ENCODE measurements at places on chromosomes 5 and 9. TPM values are rescaled to one million over a fixed set of nuclear protein-coding genes. Genes with fewer than 3 reads are reported as not detected.

Gene SPINK6
- total RNA-seq, result not detected

Gene TRIM7
- 3.5 TPM for total RNA-seq

Gene PCDHGA6
- total RNA-seq, result 7.9 TPM

Gene OR13C2
- total RNA-seq, result not detected

Gene SLC6A7
- total RNA-seq, result 0.14 TPM

Gene SLC24A2
- 0.05 TPM for total RNA-seq

Gene PCDHB12
- total RNA-seq, result 3.6 TPM

Gene SLC34A1
- not detected for total RNA-seq

Gene CAMLG
- total RNA-seq, result 26.5 TPM

Gene INSL6
- total RNA-seq, result not detected

Gene DRD1
- 0.29 TPM for total RNA-seq

Gene PCDHA1
- not detected for total RNA-seq

Gene GABRA6
- total RNA-seq, result not detected

Gene SDHA
- 80.7 TPM for total RNA-seq

Gene GMCL2
- not detected for total RNA-seq

Gene KIF20A
- 1.1 TPM for total RNA-seq

Gene HMGCS1
- total RNA-seq, result 41.2 TPM

Gene GRIA1
- total RNA-seq, result 0.24 TPM

Gene MEIKIN
- total RNA-seq, result 1.4 TPM

Gene SVEP1
- 97.9 TPM for total RNA-seq

Gene DDX4
- not detected for total RNA-seq

Gene ANKS6
- total RNA-seq, result 15.5 TPM

Gene PAEP
- total RNA-seq, result not detected

Gene CYSRT1
- total RNA-seq, result not detected

Gene AQP3
- total RNA-seq, result 8.4 TPM

Gene PCA3
- total RNA-seq, result 0.24 TPM

Gene AMBP
- not detected for total RNA-seq

Gene SPINK4
- total RNA-seq, result not detected

Gene SEMA5A
- 34.1 TPM for total RNA-seq

All from posterior vena cava (tissue), 2 donors.